ENCODE measurements at places on chromosomes 6 and 20. TPM values are rescaled to one million over a fixed set of nuclear protein-coding genes. Genes with fewer than 3 reads are reported as not detected.
A peak's percentile ranks its signal among the peaks of the same experiment; 100 is the strongest.

DNA sequence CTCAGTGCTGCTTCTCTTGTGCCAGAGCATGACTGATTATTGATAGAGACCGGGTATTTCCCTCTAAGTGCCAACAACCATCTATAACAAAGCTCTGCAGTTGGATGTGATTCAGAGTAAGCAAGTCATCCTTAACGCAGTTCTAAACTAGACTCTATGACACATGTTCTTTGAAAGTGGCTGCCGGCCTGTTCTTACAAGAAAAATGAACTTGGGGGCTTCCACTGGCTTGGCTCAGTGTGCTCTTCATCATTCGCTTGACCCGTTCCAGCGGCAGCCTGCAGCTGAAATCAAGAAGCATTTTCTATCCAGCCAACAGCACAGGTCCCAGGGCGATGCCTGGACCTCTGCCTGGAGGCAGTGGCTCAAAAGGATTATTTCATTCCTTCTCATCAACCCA lies 29.8 kb downstream of the GFOD1 start:
- no peaks in the 10 kb centered on the region for H3K27me3 ChIP-seq
- no peak overlapping the region for H3K27ac ChIP-seq
- peaks cover 32% of the 10 kb centered on the region for H3K4me1 ChIP-seq

- H3K27me3 ChIP-seq = no peaks in the 10 kb centered on the region
- no peak overlapping the region for H3K27ac ChIP-seq
- H3K4me1 ChIP-seq = peaks cover 8% of the 10 kb centered on the region
These were observed 76.4 kb downstream of the SSR1 start for GRCh38 chr6:7236306-7237209.

DNA sequence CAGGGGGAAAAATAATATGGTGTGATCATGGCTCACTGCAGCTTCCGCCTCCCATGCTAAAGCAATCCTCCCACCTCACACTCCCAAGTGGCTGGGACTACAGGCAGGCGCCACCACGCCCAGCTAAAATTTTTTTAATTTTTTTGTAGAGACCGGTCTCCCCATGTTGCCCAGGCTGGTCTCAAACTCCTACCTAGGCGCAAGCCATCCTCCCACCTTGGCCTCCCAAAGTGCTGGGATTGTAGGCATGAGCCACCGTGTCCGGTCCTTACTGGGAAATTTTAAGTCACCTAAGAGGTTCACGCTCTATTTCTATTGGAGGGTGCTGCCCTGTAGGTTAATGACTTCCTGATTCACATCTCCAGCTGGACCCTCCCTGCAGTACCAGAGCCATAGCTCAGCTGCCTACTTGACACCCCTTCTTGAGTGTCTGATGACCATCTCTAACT lies 626 bp upstream of the CDK5RAP1 start:
- peaks cover 18% of the 10 kb centered on the region for H3K36me3 ChIP-seq
- no peak overlapping the region for H3K27ac ChIP-seq
- no peak for DNase-seq
- H3K4me3 ChIP-seq = peak overlapping the region; percentile 80

DNA sequence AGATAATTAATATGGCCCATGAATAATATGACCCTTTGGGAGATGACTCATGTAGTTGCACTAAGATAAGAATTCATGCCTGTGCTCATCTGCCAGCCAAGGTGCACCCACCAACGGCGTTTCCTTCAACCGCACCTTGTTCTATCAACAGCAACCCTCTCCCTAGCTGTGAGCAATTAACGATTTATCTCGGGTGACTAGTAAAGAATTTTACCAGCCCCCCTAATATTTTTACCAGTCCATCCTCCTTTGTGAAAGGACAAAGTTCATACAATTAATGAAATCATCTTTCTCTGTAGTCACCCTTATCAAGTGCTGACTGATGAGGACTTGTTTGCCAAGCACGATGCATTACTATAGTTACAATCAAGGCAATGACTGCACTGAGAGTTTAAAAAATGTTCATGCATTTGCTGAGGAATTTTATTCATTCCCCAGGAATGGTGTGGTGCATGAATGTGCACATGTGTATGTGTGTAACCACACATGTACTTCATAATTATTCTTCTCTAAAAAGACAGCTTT lies 118.7 kb downstream of the SMOC2 start:
- H3K4me3 ChIP-seq = no peak overlapping the region
- DNase-seq = no peak
- H3K27ac ChIP-seq = no peak overlapping the region
- H3K36me3 ChIP-seq = peaks cover 6% of the 10 kb centered on the region

DNA sequence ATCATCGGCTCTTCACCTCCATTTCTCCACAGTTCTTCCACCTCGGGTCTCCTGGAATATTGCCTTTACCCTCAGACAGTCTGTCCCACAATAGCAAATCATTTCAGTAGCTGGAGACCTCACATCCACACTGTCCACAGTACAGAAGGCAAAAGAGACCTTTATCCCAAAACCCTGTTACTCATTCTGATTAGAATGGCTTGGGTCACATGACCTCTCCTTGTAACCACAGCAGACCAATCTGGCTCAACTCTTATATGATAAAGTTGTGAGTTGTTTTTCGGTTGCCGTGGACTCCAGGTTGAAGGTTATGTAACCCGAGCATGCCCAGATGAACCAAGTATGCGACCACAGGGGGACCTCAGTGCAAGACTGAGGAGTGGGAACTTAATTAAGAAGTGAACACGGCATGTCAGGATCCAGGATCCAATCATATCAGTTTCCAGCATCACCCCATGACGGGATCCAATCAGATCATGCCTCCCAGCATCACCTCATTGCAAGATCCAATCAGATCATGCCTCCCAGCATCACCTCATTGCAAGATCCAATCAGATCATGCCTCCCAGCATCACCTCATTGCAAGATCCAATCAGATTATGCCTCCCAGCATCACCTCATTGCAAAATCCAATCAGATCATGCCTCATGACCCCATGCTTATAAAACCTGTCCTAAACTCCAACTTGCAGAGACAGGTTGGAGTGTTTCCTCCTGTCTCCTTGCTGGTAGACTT lies 68.7 kb downstream of the LY86 start:
- no peaks in the 10 kb centered on the region for H3K27me3 ChIP-seq
- no peaks in the 10 kb centered on the region for H3K36me3 ChIP-seq
- peaks cover 23% of the 10 kb centered on the region for H3K4me1 ChIP-seq

- H3K4me3 ChIP-seq = no peak overlapping the region
- DNase-seq = no peak
- H3K27ac ChIP-seq = no peak overlapping the region
- H3K36me3 ChIP-seq = no peaks in the 10 kb centered on the region
- H3K27me3 ChIP-seq = no peaks in the 10 kb centered on the region
These were observed 105.2 kb upstream of the CITED2 start for GRCh38 chr6:139479433-139480222.

- no peaks in the 10 kb centered on the region for H3K4me1 ChIP-seq
- H3K4me3 ChIP-seq = no peak overlapping the region
- H3K36me3 ChIP-seq = no peaks in the 10 kb centered on the region
- H3K27me3 ChIP-seq = no peaks in the 10 kb centered on the region
- DNase-seq = no peak
These were observed 292.6 kb downstream of the GMDS start for GRCh38 chr6:1952740-1953360.

- no peak overlapping the region for H3K27ac ChIP-seq
- H3K27me3 ChIP-seq = no peaks in the 10 kb centered on the region
- H3K4me3 ChIP-seq = no peak overlapping the region
- no peak for DNase-seq
- no peaks in the 10 kb centered on the region for H3K4me1 ChIP-seq
These were observed 94.2 kb upstream of the FLRT3 start for GRCh38 chr20:14431568-14431967.

DNA sequence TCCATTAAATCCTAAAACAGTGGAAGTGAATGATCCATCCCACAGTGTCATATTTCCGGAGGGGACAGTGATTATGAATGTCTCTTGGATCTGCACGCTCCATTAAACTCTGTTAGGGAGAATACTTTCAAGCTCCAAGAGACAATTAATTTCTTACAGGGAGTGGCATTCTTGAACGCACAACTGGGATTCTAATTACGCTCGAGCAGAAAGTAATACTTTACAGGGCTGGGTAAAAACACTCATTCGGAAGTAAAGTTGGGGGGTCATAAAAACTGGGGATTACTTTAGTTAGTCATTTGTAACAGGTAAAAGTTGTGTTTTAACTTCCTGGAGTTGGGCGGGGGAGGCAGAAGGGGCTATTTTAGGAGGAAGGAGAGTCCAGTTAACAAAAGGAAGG lies 151.8 kb downstream of the ZFP64 start:
- no peak overlapping the region for H3K27ac ChIP-seq
- H3K4me1 ChIP-seq = no peaks in the 10 kb centered on the region
- no peak for DNase-seq

GRCh38 chr6:134173366-134173725 lies 120.9 kb upstream of the SLC2A12 start:
- peaks cover 2% of the 10 kb centered on the region for H3K27me3 ChIP-seq
- no peak for DNase-seq
- H3K4me3 ChIP-seq = peak overlapping the region; percentile 64
- H3K27ac ChIP-seq = no peak overlapping the region

DNA sequence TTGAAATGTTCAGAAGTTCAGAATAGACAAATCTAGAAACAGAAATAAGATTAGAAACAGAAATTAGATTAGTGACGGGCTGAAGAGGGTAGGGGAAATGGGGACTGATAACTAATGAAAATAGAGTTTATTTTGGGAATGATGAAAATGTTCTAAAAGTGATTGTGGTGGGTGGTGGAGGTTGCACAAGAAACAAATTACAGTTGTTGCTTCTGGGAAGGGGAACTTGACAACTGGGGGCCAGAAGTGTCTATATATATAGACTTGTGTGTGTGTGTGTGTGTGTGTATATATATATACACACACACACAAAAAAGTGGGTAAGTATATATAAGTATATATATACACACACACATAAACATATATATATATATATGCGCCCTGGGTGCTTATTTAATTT lies 86.5 kb upstream of the RREB1 start:
- H3K27ac ChIP-seq = no peak overlapping the region
- H3K27me3 ChIP-seq = no peaks in the 10 kb centered on the region
- H3K4me1 ChIP-seq = no peaks in the 10 kb centered on the region
- no peak overlapping the region for H3K4me3 ChIP-seq

DNA sequence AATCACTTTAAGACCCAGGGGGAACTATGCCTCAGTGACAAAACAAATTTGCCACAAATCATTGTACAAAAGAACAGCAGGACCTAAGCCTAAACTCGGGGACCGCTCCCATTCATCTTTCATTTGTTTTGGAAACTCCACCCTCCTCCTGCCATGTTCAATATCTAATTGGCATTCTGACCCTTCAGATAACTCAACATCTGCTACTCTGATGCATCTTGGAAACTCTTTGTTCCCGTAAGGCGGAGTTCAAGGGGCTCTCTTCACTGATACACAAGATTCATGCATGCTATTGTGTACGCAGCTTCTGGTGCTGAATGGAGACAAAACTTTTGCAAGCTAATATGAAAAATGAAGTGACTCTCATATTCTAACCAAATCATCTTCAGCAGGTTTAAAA lies 187.6 kb downstream of the ZFP64 start:
- H3K4me3 ChIP-seq = no peak overlapping the region
- H3K36me3 ChIP-seq = no peaks in the 10 kb centered on the region
- H3K27me3 ChIP-seq = peaks cover 5% of the 10 kb centered on the region
- DNase-seq = no peak
- no peak overlapping the region for H3K27ac ChIP-seq

Gene PLCB4
- total RNA-seq = 17.1 TPM

Gene C20orf141
- total RNA-seq = not detected

Gene CEP250
- total RNA-seq = 24.5 TPM

Gene RARS2
- 43.1 TPM for total RNA-seq

Gene SDC4
- total RNA-seq = 25.5 TPM
